ENCODE measurements at places on chromosomes 12 and 14.

DNA sequence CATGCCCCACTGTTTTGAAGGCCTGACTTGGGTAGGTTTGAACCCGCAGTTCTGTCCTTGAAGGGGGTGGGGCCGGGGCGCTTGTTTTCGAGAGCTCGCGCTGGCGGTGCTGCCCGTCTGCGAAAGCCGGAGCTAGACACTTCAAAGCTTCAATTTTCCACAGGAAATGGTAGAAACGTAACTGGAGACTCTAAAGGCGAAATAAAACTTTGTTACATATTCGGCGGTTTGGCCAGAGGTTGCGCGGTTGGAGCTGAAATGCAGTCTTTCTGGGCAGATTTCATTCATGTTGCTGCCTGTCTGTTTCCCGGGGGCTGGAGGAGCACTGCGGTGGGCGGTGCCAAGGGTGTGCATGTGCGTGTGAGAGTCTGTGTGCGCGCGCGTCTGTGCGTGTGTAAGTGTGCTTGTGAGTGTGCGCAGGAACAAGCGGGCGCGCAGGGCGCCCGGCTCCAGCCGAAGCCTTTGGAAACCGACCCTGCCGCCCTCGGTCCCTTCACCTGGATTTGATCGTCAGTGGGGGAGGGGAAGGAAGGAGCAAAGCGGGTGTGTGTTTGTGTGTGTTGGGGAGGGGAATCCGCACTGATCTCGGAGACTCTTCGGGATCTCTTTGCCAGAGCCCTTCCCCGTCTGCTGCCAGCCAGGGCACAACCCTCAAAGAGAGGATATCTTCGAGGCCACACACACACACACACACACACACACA is 227.7 kb upstream of the CRY1 start:
- no peak for DNase-seq

DNA sequence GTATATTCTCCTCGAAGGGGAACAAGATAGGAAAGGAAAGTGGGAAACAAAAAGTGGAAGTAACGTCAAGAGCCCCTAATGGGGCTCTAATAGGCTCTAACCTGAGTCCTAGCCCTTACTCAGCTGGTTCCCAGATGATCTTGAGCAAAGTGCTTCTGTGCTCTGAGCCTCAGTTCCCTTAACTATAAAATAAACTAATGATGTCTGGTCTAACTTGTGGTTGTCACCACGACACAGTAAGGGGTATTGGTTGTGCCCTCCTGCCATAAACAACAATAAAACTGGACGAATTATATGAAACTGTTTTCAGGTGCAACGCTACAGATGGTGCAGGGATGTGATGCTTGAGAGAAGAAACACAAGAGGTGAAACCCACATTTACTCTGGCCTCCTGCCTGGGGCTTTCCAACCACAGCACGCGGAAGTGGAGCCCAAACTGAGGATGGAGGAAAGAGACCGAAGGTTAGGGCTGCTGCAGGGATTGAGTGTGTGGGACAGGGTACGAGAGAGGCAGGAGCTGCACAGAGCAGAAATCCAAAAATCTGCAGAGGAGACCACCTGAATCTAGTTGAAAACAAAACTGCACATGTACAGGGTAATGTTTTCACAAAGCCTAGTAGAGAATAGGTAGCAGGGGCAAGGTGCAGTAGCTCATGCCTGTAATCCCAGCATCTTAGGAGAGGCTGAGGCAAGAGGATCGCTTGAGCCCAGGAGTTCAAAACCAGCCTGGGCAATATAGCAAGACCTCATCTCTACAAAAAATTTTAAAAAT is 45.6 kb upstream of the BCL2L14 start:
- DNase-seq = no peak

- DNase-seq = no peak
Measured at GRCh38 chr12:91099341-91099740, 12.0 kb downstream of the LUM start.

GRCh38 chr12:118371321-118372282 is 1.1 kb downstream of the TAOK3 start:
- DNase-seq = no peak

- DNase-seq = no peak
Measured at GRCh38 chr14:32719601-32720000, 219.1 kb upstream of the NPAS3 start.

GRCh38 chr12:22625762-22626294 is 857 bp downstream of the ETNK1 start:
- no peak for DNase-seq

All from cerebellar nuclear complex (tissue), 1 donor.